HFFc6 (cell line): ENCODE measurements at places on chromosomes 1 and 21.

GRCh38 chr21:25421321-25422028, 185.8 kb downstream of the MRPL39 start:
- DNase-seq: peak; percentile 6

- no peak for DNase-seq
Measured at GRCh38 chr1:156270314-156270713, 12.3 kb downstream of the SMG5 start.

- DNase-seq: no peak
Measured at GRCh38 chr1:20059847-20060246, 10.1 kb upstream of the PLA2G5 start.

- DNase-seq: no peak
Measured at GRCh38 chr1:86104606-86105532, 51.7 kb downstream of the COL24A1 start.

DNA sequence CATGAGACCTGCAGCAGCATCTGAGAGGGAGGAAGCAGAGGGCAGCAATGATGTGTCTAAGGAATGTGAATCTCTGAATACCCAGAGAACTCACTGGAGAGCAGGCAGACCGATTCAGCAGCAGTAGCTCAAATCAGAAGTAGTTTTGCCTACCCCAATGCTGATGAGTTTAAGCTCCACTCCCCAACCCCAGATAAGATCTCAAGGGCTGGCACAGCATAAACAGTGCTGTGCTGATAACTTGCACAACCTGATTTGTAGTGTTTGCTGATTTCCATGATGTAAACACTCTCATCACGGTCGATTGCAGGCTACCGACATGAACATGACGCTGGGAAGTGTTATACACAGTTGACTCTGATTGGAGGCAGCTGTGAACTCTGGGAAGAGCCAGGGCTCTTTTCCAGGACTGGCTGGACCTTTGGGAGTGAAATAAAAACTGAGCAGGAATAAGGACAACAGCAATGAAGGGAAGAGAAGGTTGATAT, 11.2 kb upstream of the HMGCS2 start:
- peak; percentile 18 for DNase-seq

- DNase-seq: no peak
Measured at GRCh38 chr1:244968881-244969280, 104.5 kb upstream of the HNRNPU start.

DNA sequence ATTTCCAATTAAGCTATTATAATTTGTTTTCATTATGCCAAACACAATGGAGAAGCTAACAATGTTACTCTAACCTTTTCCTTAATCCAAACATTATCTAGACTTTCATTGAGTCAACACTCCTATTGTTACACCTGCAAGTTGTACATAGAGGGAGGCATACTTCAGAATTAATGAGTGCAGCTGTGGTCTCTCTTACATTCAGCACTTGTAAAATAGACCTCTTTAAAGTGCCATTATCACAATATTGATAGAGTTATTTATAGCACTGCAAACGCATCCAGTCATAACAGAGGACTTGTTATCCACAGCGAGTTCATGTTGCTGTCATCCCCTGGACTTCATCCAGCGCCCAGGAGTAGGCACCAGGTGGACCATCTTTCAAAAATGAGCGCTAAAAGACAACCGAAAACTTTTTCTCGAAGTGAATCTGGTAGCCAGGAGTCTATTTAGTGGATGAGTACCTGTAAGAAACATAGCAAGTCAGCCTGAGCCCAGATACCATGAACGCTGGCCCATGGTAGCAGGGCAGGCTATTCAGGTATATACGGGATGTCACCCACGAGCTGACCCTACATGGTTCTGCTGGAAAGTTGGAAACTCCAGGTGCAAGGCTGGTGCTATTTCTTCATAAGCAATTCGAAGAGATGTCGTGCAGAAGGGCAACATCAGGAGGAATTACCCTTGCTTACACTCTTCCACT, 70.6 kb upstream of the NFIA start:
- no peak for DNase-seq

DNA sequence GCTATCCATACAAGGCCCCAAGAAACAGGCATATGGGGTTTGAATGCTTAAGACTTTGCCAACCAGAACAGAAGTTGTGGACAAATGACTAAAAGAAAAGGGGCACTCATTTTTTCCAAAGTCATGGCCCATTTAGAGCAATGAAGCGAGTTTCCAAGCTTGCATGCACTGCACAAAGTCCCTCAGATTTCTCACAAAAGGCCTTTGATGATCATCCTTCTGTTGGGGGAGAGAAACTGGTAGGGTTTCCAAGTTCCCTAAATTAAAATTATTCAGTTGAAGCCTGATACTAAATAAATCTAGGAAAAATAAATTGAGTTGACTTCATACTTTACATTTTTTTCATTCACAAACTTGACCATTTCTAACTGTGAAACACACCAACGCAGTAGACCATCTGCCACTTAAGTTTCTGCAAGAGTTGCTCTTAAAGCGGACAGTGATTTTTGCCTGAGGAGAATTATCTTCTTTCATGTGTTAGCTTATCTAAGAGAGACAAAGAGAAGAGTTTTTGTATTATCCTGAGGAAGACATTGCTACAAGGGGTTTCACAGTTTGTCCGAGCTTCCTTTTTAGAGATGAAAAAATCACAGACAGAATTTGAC, 139.2 kb downstream of the SEC16B start:
- no peak for DNase-seq

DNA sequence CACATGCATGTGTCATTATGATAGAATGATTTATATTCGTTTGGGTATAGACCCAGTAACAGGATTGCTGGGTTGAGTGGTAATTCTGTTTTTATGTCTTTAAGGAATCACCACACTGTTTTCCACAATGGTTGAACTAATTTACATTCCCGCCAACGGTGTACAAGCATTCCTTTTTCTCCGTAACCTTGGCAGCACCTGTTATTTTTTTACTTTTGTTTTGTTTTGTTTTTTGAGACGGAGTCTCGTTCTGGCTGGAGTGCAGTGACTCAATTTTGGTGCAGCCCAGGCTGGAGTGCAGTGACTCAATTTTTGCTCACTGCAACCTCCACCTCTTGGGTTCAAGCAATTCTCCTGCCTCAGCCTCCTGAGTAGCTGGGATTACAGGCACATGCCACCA, 8.5 kb upstream of the S100B start:
- no peak for DNase-seq

- peak; percentile 82 for DNase-seq
Measured at GRCh38 chr1:152167835-152168534, 9.0 kb upstream of the RPTN start.

GRCh38 chr1:232598133-232598532, 31.8 kb downstream of the SIPA1L2 start:
- no peak for DNase-seq

DNA sequence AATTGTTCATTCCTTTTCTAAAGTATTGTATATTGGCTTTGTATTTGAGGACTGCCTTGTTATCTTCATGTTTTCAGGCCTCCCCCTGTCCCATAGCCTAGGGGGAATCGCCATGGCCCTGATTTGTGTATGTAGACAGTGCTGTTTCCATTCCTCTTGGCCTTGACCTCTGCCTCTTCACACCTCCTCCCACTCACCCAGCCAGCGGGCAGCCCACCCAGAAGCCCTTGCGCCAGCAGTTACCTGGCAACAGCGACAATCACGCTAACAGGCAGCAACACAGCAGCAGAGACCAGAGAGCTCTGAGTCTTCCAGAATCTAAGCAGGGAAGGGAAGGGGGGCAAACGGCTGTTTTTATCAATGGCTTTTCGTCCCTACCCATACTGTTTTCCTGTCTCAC, 50.0 kb upstream of the NPL start:
- DNase-seq: no peak

GRCh38 chr1:1069056-1069710, 4.9 kb downstream of the RNF223 start:
- peak; percentile 45 for DNase-seq

DNA sequence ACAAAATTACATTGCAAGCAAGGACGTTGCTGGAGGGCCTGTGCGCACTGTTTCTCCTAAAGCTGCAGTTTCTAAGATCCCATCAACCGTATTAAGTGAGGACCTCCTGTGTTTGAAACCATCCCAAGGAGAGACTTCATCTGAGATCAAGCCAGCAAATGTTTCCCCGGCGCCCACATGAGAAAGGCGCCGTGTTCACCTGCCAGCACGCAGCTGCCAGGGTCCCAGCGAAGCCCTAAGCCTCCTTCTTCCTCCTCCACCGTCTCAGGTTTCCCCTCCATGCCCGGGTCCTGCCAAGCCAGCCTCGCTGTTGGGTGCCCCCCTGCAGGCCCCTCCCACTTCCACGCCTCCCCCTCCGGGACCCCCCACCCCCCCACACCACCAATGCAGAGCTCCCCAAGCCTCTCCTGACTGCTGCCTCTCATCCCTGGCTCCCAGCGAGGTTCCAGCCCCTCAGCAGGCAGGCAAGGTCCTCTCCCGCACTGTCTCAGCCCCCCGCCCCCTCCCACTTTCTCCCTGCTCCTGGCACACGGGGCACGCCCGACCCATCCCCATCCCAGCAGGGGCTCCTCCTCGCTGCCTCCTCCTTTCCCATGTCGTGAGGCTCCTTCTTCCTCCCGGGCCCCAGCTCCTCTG, 8.6 kb upstream of the TFF1 start:
- no peak for DNase-seq

GRCh38 chr1:11037740-11038182, 9.3 kb downstream of the MASP2 start:
- DNase-seq: peak; percentile 74

DNA sequence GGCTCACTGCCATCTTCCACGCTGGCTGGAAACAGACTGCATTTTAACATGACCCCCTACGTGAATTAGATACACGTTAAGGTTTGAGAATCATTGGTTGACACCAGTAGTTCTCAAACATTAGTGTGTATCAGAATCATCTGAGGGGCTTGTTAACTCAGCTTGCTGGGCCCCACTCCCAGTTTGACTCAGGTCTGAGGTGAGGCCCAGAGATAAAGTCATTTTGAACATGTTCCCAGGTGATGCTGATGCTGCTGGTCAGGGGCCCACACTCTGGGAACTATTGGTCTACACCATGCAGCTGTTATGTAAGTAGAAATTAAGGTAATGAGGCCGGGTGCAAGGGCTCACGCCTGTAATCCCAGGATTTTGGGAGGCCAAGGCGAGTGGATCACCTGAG, 1.3 kb downstream of the LSM10 start:
- no peak for DNase-seq

GRCh38 chr1:163361123-163361934, 39.6 kb downstream of the NUF2 start:
- DNase-seq: no peak

DNA sequence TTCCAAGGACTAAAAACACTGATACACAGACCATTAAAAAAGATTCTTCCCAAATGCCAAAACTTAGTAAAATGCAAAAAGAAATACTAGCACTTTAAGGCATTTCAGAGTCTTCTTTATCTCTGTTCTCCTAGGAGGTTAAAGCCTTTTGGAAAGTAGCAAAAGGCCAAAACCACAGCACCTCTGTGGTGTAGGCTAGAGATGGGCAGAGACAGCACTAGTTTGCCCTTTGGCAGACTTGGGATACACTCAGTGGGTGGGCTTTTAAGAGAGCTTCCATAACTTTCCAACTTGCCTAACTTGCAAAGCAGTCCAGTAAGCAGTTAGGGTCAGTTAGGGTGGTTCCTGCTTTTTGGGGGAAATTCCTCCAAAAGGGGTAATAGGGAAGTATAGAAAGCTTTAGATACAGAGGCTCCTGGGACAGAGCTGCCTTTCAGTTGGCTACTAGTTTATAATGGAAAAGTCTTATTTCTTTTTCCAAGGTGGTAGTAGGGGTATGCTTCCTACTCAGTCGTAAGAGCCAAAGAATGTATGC, 17.9 kb upstream of the PTCH2 start:
- DNase-seq: no peak

DNA sequence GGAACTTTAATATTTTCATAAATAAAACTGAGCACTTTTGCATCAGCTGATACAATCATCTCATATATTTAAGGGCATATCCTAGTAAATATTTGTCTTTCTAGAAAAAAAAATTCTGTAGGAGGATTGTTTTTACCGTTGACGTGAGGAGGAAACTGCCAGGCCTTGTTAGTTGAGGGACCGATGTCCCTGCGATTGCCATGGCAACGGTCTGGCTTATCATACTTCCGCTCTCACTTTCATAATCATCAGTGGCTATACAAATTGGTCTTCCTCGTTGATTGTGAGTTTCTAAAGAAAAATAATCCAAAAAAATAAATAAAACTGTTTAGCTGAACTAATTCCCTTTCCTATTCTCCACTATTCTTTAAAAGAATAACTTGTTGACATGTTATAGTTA, 69.3 kb upstream of the ANGPTL3 start:
- DNase-seq: no peak

DNA sequence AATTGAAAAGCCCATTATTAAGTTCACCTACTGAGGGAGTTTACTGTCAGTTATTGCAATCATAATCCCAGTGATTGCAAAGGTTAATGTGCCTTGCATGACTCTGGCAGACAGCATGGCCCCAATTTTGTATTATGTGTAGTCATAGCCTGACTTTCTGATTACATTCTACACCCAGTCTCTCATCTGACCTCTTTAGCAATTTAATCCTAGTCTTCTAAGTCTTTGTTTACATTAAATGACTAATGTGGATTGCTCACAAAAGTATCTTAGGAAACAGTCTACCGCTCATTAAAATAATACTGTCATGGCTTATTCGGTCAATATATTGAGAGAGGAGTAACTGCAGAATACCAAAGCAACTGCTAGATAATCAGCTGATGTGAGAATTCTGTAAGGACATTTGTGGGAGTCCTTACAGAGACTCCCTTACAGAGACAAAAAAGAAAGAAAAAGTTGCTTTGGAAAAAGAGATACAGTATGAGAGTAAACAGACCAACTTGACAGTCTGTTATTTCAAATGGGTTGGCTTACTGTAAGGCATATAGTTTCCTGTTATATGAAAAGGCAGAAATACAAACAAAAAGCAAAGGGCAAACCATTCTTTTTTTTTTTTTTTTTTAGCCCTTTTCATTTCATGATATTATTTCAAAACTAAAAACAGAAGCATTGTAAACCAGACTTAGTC, 42.8 kb downstream of the SMG7 start:
- DNase-seq: peak; percentile 88

GRCh38 chr1:165330483-165330882, 26.0 kb downstream of the LMX1A start:
- DNase-seq: no peak

DNA sequence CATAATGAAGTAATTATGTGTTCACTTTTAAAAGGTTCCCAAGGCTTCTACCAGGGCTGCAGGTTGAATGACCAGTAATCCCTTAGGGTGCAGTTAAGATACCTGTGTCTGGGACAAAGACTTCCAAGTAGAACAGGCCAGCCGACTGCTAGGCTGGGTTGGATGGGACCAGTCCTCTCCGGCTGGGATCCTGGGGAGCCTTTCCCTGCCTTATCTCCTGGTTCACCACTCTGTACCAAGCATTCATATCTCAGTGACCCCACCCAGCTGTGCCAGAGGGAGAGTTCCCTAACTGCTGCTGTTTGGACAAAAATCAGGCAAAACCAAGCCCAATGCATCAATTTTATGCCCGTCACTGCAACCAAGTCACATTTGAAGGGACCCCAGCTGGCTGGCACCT, 116.2 kb upstream of the ATP1A1 start:
- DNase-seq: no peak

DNA sequence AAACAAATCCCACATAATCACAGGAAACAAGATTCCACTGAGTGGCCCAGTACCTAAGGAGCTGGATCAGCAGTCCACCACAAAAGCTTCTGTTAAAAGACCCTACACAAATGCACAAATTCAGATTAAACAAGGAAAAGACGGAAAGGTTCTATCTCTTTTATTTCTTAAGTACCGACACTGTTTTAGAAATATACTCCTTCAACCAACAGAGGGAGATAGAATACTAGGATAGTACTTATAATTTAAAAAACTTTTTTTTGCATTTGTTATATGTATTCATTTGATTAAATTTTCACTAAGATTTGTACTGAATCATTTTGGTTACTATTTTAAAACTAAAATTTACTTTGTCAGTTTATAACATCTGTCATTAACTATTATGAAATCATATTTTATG, 12.5 kb downstream of the CDC7 start:
- DNase-seq: peak; percentile 18
